Suprapubic skin (tissue), 4 donors: ENCODE measurements at places on chromosomes 1 and 21.

- DNase-seq = no peak
Measured at GRCh38 chr21:45475797-45476570, 66.3 kb downstream of the SLC19A1 start.

GRCh38 chr21:44021064-44021463 is 9.0 kb downstream of the TRAPPC10 start:
- no peak for DNase-seq

- DNase-seq = peak; percentile 89
Measured at GRCh38 chr1:111346089-111346885, 55.6 kb downstream of the CHIA start.

- DNase-seq = no peak
Measured at GRCh38 chr1:219058891-219059820, 114.5 kb upstream of the LYPLAL1 start.
